Central memory CD4-positive, alpha-beta T cell (primary cell): ENCODE measurements at places on chromosomes 4 and X.

DNA sequence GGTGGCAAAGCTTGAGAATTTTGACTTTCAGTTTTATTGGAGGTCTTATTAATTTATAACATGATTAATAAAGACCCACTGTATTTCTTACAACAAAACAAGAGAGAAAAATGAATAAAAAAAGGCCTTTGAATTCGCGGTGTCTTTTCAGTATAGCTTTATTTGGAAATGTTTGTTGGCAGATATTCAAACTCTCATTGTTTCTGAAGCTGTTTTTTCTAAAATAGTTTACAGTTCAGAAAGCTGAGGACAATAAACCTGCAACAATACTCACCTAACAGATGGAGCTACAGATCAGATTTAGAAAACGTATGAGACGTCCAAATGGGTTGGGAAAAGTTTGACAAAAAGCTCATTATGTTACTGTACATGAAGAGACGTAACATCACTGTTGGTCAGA lies 2.4 kb upstream of the SPARCL1 start:
- DNase-seq = no peak

DNA sequence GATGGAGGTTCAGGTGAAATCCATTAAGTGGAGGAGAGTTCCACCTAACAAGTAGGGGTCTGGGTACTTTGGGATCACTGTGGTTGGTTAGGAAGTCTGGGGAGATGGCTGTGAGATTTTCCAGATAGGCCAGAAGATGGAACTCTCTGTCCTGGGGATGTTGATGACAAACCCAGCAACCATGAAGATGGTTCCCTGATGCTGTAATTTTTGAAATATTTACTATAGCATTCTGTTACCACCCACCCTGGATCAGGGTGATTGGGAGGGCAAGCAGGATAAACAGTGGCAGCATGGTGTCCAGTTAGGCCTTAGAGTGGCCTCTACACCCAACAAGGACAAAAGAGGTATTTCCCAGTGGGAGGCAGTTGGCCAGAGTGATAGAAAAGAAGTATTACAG lies 15.9 kb upstream of the NELFA start:
- no peak for DNase-seq

GRCh38 chrX:134792077-134792476 lies 133.8 kb upstream of the PLAC1 start:
- DNase-seq = no peak

DNA sequence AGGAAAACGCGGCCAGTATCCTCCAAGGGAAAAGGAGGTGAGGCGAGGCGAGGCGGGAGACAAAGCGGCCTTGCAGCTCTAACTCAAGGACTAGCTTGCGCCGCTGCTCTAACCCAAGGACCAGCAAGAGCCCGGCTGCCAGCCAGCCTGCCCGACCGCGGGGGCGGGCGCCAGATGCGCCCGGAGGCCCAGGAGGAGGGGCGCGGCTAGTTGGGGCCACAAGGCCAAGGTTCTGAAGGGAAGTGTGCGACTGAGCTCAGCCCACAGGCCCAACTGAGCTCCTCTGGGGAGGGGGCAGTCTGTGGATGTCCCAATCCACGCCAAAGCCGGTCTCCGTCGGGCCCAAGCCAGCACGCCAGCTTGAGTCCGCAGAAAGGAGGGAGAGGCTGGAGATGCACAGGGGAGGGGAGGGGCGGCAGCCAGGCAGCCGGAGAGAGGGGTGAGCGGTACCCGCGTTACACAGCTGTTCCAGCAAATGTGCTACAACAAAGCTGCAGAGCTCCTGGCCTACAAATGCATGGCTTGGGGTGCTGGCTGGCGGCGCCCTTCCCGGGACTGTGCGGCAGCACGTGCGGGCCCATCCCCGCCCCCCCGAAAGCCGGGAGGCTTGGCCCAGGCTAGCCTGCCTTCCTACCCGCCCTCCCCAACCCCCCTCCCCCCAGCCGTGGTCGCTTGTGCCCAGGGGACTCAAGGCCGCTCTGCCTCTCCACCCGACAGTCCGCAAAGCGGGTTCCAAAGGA lies 637 bp downstream of the AMER1 start:
- DNase-seq = no peak

DNA sequence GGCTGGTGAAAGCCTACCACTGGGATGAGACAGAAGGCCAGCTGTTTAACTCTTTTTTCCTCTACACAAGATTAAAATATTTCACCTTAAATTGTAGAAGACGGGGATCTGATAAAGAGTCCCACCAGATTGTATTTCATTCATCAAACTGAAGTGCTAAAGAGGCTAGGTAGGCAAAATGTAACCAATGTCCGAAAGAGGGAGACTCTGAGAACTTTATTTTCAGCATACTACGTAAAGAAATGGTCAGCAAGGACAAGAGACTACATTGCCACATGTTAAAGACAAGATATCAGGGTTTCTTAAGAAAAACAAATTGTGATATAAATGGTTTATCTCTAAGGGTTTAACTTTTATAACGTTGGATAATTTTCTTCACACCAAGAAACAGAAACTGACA lies 71.6 kb upstream of the INPP4B start:
- no peak for DNase-seq

DNA sequence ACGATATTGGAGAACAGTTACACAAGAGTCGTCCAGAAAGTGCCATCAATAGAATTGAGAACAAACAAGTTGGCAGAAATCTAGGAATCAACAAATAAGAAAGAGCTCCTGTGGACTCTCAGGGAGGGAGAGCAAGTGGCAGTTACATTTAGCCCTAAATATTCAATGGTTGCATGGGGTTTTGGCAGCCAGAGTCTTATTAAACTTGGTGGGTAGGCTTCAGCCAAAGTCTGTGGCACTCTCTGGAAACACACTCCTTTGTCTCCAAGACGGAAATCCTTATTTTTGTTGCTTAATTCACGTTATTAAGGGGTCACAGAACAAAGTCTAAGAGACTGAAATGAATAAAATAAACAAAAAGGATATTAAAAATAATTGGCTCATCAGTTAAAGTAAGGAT lies 742.2 kb upstream of the ATOH1 start:
- no peak for DNase-seq

GRCh38 chrX:71659959-71660358 lies 7.4 kb upstream of the LOC101059915 start:
- no peak for DNase-seq

- no peak for DNase-seq
Observed at GRCh38 chr4:40276546-40276945, 58.6 kb upstream of the CHRNA9 start.

DNA sequence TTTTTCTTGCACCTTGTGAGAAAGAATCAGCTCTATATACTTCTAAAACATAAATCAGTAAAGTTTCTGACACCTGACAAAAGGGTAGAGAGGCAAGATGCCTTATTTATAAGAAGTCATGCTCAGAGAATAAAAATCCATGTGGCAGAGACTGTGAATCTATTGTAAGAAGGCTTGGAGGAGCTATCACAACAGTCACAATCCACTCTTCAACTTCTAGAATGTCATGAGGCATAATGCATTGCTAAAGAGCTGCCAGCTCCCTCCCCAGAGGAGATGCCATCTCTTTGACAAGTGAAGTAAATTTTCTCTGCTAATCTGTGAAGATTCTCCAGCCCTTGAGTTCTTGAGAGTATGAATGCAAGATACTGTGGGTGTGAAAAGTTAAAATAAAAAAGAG lies 971.2 kb upstream of the IGFBP7 start:
- no peak for DNase-seq

GRCh38 chr4:8254076-8254475 lies 15.5 kb upstream of the HTRA3 start:
- DNase-seq = no peak

DNA sequence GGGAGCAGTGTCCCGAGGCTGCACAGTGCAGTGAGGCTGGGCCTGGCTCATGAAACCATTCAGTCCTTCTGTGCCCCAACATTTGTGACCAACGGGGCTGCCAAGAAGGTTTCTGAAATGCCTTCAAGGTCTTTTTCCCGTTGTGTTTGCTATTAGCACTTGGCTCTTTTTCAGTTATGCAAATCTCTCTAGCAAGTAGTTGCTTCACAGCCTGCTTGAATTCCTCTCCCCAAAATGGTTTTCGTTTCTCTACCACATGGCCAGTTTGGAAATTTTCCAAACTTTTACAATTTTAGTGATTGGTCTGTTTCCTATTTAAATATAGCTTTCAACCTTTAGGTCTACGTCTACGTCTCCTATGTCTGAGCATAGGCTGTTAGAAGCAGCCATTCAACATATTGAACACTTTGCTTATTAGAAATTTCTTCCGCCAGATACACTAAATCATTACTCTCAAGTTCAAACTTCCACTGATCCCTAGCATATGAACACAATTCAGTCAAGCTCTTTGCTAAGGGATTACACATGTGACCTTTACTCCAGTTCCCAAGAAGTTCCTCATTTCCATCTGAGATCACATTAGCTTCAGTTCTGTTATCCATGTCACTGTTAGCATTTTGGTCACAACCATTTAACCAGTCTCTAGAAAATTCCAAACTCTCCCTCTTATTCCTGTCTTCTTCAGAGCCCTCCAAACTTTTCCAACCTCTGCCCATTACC lies 901.8 kb downstream of the GLUD2 start:
- no peak for DNase-seq

GRCh38 chr4:169612871-169613859 lies 782 bp upstream of the NEK1 start:
- DNase-seq = peak; percentile 72

DNA sequence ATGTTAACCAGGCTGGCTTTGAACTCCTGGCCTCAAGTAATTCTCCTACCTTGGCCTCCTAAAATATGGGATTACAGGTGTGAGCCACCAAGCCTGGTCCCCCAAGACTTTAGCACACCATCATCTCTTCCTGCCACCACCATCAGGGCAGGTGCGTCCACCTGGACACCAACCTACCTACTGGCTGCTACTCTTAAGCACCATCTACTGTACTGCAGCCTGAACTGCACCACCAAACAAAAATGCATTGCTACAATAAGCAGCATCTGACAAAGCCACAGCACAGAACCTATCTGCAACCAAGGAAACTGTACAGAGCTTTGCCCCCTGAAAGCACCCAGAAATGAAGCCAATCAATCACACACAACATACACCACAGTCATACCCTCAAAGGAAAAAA lies 139.7 kb downstream of the EFHC2 start:
- no peak for DNase-seq

DNA sequence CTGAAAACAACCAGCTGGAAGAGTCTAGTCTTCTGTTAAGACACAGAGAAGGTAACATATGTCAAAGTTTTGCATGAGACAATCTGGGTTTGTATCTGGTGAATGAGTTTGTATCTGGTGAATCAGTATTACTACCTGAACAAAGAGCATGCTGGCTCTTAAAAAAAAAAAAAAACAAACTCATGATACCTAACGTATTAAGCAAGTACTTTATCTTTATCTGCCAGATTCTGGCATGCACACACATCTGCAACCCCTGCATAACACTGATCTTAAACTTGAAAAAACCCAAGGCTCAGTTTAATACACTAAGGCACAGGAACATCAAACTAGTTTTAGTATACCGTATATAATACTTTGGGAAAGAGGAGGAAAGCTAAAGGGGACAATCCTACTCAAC lies 5.8 kb downstream of the YTHDC1 start:
- no peak for DNase-seq

- no peak for DNase-seq
Observed at GRCh38 chrX:112025753-112026152, 56.8 kb downstream of the TRPC5 start.

- DNase-seq = no peak
Observed at GRCh38 chr4:98710831-98711230, 52.4 kb upstream of the TSPAN5 start.

DNA sequence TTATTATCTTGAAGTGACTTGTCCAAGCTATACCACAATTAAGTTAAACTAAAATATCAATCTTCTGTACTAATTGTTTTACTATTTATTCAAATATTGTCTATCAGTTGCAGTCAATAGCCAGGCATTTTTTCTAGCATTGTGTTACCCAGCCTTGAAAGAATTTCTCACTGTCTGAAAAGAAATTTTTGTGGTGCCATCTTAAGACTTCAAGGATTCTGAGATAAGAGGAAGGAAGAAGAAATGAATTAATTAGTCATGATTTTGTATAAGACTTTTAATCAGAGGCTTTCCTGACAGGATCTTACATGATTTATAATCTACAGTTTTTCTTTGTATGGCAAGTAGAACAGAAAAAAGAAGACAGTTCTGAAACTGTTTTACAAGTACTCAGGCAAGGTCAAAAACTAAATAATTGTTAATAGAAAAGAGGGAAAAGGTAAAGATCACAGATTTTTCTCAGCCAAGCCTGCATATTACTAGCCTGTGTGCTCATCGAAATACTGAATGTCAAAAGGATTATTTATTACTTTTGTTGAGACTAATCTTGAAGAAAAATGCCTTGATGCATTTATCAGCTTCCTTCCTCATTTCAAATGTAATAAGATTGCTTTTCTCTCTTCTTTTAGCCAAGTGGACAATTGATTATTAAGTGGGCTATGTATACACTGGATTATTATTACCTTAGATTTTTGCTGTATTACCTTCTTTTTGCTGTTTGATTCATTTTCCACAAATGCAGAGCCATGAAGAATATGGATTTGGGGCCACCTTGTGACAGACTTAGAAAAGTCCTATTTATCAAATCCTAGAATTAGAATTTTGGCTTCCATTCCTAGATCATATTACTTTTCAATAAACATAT lies 53.8 kb downstream of the CXCL1 start:
- DNase-seq = no peak
